Type B pancreatic cell (in vitro differentiated cells): ENCODE measurements at places on chromosomes 6 and 20. TPM values are rescaled to one million over a fixed set of nuclear protein-coding genes. Genes with fewer than 3 reads are reported as not detected.

GRCh38 chr6:29014729-29015608 lies 9.9 kb upstream of the ZNF311 start:
- H3K27me3 ChIP-seq, result peaks cover 52% of the 10 kb centered on the region
- H3K27ac ChIP-seq, result no peak overlapping the region
- no peaks in the 10 kb centered on the region for H3K36me3 ChIP-seq
- DNase-seq, result no peak
- peaks cover 5% of the 10 kb centered on the region for H3K4me1 ChIP-seq
- H3K4me3 ChIP-seq, result no peak overlapping the region

DNA sequence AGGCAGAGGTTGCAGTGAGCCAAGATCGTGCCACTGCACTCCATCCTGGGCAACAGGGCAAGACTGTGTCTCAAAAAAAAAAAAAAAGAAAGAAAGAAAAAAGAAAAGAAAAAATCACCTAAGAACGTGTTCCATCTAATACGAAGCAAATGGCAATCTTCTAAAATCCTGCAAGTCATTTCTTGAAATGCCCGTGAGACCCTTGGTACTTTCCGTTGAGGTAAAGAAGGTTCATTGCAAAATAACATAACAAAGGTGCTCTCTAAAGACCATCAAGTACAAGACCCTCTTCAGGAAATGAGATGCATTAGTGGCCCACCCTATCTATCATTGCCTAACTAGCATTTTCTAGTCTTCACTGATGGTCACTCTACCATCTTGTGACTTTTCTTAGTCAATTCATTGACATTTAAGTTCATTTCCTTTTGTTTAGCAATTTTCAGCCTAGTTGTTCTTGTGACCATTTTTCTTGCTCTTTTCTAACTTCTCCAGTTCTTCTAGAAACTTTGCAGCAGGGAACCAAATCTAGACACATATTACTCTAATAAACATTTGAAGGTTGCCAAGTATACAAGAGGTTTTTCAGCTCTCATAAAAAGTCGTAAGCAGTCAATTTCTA lies 14.0 kb downstream of the MBOAT1 start:
- H3K4me1 ChIP-seq, result peaks cover 27% of the 10 kb centered on the region
- peaks cover 7% of the 10 kb centered on the region for H3K36me3 ChIP-seq
- no peak for DNase-seq
- H3K27ac ChIP-seq, result peak overlapping the region; percentile 57

The ZSCAN26 gene
- total RNA-seq, result 10.9 and 16.7 TPM in 2 replicates

DNA sequence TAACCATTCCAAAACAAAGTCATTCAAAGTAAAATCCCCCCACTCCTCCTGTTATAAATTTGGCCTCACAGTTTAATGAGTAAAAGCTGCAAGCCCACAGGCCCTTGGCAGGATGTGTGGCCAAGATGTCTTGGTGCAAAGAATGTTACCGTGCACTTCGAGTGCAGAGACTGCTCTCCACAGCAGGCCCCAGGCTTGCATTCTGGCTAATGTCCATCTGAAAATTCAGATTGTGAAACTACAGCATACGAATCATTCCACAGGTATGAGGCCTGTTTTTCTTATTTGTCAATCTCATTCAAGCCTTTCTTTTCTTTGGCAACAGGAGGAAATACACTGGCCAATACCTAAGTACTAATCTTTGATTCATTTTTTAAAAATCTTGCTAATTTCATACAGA lies 7.1 kb downstream of the RPS6KA2 start:
- no peaks in the 10 kb centered on the region for H3K27me3 ChIP-seq
- no peak for DNase-seq
- H3K4me1 ChIP-seq, result peaks cover 25% of the 10 kb centered on the region
- H3K27ac ChIP-seq, result peak overlapping the region; percentile 90

DNA sequence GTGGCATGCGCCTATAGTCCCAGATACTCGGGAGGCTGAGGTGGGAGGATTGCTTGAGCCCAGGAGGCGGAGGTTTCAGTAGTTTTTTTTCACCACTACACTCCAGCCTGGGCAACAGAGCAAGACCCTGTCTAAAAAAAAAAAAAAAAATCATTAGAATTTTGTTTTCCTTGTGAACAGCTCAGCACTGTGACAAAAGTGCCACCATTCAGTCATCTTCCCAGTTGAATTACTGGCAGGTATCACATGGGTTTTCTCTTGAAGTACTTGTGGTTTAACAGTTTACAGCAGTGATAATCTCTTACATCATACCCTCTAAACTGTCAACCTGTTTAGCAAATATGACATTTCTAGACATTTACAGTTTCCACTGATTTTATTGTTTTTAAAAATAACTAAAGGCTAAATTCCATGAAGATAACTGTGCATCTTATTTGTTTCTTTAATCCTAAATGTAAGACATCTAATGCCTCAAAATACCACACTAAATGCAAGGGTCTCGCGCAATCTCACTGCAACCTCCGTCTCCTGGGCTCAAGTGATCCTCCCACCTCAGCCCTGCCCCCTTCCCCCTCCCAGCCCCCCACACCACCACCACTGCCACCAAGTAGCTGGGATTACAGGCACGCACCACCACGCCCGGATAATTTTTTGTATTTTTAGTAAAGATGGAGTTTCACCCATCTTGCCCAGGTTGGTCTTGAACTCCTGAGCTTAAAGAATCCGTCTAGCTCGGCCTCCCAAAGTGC lies 7.0 kb downstream of the TRPC4AP start:
- H3K27ac ChIP-seq, result no peak overlapping the region
- no peak for DNase-seq
- H3K27me3 ChIP-seq, result no peaks in the 10 kb centered on the region
- H3K36me3 ChIP-seq, result peaks cover 13% of the 10 kb centered on the region

The OPN5 gene
- 4.6 TPM in 1 of 2 replicates, not detected in the other for total RNA-seq
